ENCODE measurements at places on chromosomes 13 and 19.
A peak's percentile ranks its signal among the peaks of the same experiment; 100 is the strongest.

DNA sequence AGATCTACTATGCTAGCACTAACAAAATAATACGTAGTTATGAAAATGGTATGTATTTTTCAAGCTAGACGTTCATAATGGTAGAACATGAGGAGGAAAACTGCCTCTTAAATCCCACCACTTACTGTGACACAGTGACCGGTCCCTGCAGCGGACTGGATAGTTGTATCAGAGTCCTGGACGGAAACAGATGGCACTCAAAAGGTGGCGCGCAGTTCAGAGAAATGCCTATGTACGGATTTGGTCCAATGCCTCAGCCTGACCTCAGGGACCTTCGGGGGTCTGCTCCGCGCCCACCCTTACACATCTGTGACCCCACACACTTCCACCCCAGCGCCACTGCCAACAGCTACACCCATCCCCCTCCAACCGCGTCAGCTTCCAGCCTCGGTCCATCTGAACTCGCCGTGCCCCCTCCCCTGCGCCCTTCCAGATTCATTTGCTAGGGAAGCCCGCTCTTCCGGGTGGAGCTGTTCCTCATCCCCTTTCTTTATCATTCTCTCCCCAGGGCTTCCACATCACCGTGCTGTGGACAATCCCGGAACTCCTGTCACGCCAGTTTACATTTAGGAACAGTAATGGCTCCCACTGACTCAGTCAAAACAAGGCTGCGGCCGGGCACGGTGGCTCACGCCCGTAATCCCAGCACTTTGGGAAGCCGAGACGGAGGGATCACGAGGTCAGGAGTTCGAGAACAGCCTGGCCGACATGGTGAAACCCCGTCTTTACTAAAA, 792 bp upstream of the LENG8 start:
- DNase-seq, result peak; percentile 39

DNA sequence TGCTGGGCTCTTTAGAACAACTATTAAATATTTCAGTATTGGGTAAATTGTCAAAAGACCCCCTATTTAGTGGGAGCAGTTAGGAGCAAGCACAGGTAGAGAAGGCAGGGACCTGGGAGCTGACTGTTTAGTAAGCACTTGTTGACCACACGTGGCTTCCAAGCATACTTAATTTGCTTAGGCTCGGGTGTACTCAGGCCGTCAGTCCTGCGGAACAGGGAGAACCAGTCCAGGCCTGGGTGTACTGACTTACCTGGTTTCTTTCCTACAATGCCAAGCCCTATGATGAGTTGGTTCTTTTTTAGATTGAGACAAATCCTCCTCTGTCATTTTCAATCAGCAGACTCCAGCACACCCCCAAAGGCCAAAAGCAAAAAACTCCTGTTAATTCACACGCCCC, 90.0 kb downstream of the WDFY2 start:
- DNase-seq, result no peak

DNA sequence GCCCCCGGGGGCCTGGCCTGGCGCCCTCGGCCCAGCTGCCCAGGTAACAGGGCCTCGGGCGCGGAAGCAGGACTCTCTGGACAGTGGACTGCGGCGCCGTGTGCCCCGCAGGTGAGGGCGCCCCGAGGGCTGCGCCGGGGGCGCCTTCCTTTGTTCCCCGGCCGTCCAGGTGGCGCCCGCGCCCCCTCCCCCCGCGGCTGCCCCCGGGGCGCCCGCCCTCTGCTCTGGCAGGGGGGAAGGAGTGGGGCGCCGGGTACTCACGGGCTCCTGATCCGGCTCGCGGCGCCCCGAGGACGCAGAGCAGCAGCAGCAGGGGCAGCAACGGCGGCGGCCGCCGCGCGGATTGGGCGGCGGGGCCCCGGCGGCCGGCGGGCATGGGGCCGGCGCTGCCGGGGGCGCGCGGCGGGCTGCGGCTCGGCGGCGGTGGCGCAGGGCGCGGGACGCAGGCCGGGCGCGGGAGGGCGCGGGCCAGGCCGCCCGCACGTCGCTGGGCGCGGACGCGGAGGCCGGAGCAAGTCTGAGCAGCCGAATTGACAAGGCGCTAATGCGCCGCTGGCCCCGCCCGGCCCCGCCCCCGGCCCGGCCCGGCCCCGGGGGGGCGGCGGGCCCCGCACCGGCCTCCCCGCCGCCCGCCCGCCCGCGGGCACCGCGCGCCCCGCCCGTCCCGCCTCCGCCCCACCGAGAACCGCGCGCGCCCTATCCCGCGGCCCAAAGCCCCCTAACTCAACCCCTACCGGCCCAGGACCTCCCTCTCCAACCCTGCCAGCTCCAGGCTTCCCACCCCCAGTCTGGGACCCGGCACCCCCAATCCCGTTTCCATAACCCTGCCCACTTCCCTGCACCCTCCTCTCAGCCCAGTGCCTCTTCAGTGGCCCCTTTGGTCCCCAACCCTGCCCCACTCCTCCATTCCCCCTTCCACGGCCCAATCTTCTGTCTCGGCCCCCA, at the start of gene CRLF1:
Gene CRLF1 (minus strand): TSS at position 519 of the 945 bp plus-strand sequence. CDS start 143 bp downstream, at position 376.
- DNase-seq, result no peak

DNA sequence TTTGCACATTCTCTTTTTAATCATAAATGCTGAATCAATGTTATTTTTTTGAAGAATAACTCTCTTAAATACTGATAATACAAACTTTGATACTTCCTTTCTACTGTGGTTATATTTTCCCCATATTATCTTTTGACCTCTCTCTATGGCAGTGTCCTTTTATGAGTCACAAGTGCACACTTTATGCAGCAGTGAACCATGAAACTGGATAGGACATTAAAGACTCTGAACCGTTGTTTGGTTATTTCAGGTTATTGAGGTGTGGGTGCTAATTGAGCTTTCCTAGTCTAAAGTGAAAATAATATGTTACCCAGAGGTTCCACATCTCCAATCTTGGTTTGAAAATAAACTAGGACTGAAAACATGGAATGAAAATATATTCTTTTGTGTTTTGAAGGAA, 71.4 kb downstream of the DGKH start:
- DNase-seq, result no peak

DNA sequence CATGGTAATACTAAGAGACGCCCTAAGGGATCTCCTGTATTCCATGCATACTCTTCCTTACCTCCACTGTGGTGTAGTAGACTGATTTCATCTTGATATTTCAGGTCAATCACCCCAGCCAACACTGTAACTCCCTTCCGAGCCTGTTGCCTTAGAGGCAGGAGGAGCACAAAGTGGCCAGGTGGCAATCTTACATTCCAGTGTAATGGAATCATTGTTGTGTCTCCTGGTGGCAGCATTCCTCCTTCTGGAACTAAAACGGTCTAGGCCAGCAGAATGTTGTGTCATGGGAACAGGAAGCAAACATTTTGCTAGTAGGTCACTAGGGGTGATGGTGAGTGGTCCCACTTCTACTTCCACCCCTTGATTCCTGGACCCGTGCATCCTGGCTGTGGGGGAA, 405.7 kb upstream of the SLC10A2 start:
- no peak for DNase-seq

DNA sequence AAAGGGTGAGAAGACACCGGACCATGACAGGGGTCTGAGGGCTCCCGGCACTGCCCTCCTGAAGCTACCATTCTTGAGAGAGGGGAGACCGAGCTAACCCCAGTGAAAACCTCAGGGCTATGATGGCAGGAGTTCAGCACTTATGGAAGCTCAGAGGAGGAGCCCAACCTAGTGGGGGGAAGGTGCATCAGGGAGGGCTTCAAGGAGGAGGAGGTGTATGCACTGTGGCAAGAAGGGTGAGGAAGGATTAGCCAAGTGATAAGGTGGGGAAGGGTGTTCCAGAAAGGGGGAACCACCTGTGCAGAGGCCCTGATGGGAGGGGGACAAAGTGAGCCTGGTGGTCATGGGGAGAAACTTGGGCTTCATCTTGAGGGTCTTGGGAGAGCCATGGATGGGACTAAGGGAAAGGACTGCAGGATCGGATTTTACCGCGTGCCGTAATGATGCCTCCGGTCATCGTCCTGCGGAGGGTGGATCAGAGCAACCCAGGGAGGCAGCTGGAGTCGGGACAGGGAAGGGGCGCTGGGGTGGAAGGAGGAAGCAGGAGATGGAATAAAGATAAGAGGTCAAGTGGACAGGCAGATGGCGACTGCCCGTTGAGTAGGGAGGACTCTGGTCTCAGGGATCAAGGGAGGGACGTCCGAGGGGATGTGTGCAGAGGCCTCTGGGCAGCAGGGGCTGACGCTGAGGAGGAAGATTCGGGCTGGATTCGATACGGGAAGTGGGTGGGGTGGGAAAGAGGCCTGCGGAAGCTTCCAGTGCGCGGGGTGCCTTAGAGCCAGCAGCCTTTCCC, 13.3 kb upstream of the PSMD8 start:
- no peak for DNase-seq

DNA sequence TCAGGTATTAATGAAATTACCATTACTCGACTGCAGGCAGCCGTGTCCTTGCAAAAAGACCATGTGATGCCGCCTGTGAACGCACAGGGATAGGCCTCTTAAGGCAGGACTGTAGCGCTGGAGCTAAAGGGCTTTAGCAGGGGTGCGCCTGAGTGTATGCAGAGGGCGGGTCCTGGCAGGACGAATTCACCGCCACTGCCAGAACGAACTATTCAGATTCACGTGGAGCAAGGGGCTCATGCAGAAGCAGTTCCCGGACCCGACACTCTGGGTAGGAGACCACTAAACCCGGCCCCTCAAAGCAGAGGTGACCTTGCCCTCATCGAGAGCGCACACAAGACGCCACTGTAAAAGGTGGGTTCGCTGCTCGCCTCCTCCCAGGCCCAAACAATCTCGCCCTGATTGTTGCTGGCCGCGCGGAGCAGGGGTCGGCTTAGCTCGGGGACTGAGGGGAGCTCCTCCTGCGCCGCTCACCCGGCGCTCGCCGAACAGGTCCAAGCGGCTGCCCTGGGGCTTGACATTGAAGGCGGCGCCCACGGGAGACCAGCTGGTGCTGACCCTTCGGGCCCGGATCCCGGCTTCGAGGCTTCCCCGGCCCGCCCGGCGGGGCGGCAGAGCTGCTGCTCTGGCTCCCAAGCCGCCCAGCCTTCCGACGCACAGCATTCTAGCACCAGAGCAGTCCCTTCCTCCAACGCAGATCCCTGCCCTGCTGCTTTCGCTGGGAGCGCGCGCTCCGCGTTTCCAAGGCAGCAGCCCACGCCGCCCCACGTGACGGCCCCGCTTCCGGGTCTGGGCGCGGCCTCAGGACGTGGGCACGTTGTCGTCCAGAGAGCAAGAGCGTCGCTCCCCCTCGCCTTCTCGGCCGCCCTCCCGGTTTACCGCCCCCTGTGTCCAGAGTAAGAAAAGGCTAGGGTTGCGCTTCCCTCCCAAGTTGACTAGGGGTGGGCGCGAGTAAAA, at the start of gene MIPEP:
Gene MIPEP (minus strand): TSS at position 743 of the 957 bp plus-strand sequence. CDS start 80 bp downstream, at position 663.
- DNase-seq, result peak; percentile 87

DNA sequence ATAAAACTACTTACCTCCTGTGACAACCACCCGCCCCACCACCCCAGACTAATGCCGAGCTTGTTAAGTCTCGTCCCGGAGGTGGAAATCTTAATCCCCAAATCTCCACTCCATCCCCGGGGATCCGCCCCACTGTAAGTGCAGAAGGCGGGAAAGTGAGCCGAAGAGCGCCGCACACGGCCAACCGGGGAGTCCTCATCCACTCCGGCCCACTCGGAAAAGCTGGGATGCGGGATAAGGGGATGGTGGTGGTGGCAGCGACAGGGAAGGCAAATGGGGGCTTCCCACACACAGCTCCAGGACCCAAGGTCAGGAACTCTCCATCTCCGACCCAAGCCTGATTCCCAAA, 621 bp downstream of the FBL start:
- no peak for DNase-seq

DNA sequence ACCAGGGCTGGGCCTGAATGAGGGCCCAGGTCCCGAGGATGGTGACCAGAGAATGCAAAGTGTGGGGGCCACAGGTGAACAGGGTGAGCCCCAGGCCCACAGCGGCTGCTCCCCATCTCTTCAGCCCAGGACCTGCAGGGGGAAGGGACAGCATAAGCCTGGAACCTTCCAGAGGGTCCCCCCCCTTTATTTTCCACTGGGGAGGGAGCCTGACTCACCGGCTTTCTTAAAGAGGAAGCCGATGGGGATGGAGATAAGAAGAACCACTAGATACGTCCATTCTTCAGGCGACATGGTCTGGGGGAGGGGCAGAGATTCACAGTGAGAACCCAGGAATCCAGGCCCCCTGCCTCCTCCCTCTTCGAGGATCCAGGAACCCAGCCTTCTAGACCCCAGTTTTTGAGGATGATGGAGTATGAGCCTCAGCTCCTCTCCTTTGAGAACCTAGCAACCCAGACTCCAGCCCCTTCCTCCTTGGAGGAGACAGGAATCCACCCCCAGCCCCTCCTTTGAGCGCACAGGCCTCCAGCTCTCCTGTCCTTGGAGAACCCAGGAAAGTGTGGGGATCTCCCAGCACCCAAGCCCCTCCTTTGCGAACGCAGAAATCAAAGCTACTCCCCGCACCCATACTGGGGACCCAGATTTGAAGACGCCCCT, 1.0 kb downstream of the MBOAT7 start:
- DNase-seq, result no peak

DNA sequence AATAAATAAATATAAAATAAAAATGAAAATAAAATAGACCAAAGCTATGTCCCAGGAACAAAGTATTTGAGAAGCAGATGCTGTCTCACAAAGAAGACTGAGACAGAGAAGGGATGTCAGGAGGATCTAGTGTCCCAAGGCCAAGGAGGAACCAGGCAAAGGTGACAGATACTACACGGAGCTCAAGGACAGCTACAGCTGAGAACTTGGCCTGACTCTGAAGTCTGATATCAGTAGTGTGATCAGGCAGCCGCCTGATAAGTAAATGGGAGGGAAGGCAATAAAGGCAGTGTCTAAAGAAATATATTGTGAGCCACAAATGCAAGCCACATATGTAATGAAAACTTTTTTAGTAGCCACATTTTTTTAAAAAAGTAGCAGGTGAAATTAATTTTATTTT, 20.4 kb upstream of the NANOS3 start:
- DNase-seq, result no peak

- no peak for DNase-seq
Measured at GRCh38 chr13:71644579-71644978, 222.4 kb downstream of the DACH1 start.

DNA sequence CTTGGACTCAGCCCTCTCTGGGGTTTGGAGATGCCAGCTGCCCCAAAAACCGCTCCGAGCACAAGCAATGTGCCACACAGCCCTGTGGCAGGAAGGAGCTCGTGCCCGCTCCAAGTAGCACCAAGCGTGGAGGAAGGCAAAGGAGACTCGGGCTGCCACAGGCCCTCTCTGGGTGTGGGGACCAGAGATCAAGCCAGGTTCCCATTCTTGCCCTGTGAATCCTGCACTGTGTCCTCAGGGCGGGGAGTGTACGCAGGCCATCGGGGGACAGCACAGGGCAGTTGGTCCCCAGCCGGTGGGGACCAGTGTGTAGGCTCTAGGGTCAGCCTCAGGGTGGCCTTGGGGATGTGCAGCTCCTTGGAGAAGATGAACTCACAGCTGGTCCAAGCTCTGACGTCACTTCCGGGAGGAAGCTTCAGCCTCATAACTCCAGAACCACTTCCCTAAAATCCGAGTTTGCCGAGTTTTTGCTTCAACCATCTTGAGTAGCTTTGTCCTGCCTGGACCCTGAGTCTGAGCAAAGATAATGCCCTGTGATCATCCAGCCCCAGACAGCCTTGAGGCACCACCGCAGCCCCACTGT, 9.3 kb upstream of the CPAMD8 start:
- DNase-seq, result no peak
